ENCODE measurements at places on chromosomes 7 and 10.

- no peak for DNase-seq
Measured at GRCh38 chr10:71641986-71642385, 77.6 kb downstream of the C10orf105 start.

GRCh38 chr7:85094046-85094725 lies 92.7 kb downstream of the SEMA3D start:
- DNase-seq: no peak

- DNase-seq: no peak
Measured at GRCh38 chr10:50431791-50432190, 180.5 kb upstream of the ASAH2 start.

- no peak for DNase-seq
Measured at GRCh38 chr10:25076506-25077177, 60.2 kb downstream of the THNSL1 start.

GRCh38 chr7:152544481-152544927 lies 108.7 kb upstream of the KMT2C start:
- DNase-seq: no peak

DNA sequence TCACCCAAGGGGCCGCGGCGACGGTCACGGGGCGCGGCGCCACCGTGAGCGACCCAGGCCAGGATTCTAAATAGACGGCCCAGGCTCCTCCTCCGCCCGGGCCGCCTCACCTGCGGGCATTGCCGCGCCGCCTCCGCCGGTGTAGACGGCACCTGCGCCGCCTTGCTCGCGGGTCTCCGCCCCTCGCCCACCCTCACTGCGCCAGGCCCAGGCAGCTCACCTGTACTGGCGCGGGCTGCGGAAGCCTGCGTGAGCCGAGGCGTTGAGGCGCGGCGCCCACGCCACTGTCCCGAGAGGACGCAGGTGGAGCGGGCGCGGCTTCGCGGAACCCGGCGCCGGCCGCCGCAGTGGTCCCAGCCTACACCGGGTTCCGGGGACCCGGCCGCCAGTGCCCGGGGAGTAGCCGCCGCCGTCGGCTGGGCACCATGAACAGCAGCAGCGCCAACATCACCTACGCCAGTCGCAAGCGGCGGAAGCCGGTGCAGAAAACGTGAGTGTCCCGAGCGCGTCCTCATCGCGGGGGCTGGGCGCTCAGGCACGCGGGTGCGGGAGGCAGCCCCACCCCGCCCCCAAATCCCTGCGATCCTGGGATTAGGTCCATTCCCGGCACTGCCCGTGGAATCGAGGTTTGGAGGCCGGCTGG lies 509 bp downstream of the AHR start:
- DNase-seq: no peak

DNA sequence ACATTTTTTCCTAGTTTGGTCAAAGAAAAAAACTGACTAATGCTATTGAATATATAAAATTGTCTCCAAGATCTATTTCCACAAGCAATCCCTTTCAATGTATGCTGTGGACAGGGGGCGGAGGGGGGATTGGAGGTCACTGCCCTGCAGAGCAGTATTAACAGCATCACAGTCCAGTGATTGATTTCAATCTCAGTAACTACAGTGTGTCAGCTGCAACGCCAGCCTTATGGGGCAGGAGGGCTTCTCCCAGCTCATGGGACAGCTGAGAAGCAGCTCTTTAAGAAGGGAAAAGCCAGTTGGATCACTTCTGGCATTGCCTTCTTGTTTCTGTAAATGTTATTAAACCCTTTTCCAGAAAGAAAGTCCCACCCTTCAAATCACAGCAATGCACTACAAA lies 65.0 kb downstream of the RAPGEF5 start:
- DNase-seq: no peak

DNA sequence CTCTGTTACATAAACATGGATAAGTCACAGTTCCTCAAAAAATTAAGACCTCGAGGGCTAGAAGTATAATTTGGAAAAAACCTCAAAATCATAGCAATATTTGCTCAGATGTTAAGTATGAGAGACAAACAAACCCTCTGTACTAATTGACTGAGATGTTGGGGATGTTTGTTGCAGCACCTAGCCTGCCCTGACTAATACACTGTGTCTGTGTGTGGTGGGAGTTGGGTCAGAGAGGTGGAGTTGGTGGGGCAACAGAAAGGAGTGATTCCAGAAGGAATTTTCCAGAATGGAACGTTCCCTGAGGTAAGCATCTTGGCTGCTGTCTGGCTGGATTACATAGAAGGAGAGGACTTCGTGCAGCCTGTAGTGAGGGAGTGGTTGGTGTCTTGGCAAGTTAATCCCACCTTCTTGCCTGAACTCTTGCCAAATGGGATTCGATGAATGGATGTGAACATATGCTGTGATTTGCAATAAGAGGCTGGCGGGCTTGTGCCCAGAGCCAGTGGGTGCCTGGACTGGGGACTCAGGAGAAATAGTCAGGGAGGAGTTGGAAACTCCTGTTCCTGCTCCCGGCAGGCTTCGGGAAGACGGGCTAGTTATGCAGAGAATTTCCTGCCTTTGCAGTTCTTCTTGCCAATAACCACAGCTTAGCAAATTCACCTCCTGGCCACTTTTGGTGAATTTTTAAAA lies 9.3 kb upstream of the FAM180A start:
- no peak for DNase-seq

DNA sequence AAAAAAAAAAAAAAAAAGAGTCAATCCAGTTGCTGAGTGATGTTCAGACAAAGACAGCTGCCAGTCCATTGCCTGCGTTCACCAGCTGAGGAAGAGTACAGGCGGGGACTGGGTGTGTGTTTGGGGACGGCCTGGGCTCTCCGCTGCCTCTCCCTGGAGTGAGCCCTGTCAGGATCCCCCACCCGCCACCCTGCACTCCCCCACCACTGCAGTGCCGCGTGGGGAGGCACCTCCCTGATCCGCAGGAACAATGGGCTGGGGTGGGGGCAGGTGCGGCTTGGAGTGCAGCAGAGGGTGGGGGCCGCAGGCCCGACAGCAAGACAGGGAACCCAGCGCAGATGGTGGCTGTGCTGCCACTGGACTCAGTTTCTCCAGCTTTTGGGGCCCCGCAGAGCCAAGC lies 1.4 kb downstream of the HSPA12A start:
- DNase-seq: no peak

- no peak for DNase-seq
Measured at GRCh38 chr7:26841003-26841739, 23.2 kb downstream of the SKAP2 start.

GRCh38 chr10:117486606-117487005 lies 55.9 kb upstream of the EMX2 start:
- no peak for DNase-seq

DNA sequence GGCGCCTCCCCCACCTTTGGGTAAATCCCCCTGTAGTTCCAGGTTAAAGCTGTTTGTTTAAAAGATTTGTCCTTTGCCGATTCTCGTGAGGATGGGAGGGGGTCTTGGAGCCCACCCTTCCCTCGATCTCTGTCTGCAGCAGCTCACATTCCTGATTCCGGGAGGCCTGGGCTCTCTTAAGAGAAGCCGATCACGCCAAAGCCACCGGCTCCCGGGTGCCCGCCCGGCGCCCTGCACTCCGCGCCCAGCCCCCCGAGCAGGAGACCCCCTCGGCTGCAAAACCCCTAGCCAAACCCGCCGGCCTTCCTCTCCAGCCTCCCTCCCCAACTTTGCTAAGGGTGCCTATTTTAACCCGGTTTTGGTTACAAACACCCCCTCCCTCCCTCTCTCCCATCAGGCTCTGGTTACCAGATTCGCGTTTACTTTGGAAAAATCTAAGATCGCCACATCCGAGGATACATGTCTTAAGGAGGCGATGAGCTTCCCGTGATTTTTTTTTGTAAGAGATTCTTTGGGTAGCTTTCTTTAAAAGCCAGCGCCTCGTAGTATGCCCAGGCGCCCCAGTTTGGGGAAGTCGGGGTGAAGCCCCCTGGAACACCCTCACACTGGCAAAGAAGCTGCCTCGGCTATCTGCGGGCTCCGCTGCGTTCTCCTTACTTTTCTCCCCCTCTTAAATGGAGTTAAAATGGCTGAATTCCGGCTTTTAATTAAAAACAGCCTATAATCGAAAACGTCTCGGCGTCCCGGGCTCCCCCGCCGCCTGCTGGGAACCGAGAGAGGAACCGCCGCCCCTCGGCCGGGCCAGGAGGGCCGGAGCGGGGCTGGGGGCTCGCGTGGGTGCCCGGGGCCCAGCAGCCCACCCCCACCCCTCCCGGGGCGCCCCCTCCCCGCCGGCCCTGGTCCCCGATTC lies 983 bp downstream of the TNRC18 start:
- DNase-seq: no peak

DNA sequence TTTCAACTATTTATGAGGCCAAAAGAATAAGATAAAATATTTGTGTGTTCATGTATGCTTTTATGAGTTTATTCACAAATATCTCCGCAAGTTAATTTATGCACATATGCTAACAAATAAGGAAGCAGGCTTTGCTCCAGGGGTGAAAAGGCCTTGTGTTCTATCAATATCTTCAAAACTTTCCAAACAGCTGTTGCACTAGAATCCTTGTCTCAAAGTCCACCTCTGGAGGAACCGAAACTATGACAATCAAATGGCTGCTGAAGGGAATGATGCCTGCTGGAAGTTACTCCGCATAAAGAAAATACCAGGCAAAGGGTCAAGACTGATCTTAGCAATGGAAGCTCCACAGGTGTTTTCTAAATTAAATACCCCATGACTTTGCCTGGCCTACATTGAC lies 145.0 kb upstream of the GHITM start:
- DNase-seq: no peak

- no peak for DNase-seq
Measured at GRCh38 chr10:60910543-60910942, 33.4 kb downstream of the RHOBTB1 start.

- no peak for DNase-seq
Measured at GRCh38 chr7:2022021-2022409, 210.7 kb downstream of the MAD1L1 start.

- DNase-seq: no peak
Measured at GRCh38 chr10:96413151-96413787, 54.5 kb upstream of the OPALIN start.

DNA sequence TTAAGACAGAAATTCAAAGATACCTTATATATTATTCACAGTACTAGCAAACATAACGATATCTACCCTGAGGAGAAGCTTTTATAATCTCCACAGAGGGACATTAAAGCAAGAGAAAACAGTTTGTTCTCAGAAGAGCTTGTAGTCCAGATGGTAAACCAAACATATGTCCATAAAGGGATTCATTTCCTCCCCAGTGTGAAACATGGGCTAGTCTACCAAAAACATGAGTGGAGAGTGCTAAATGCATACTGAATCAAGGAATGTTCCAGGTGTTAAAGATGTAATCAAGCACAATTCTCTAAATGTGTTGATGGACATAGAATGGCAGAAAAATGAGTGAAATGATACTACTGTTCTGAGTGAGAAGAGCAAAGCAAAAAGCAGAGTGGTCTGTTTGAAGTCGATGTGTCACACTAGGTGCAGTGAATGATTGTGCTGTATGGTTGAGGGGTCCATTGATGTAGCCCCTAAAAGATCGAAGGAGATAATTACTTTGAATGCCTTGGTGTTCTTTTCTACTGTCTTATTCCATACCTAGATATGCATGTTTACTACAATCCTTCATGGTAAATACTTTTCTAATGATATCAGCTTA lies 25.3 kb downstream of the BCAP29 start:
- no peak for DNase-seq

GRCh38 chr10:108817135-108817534 lies 1106.2 kb downstream of the XPNPEP1 start:
- no peak for DNase-seq

DNA sequence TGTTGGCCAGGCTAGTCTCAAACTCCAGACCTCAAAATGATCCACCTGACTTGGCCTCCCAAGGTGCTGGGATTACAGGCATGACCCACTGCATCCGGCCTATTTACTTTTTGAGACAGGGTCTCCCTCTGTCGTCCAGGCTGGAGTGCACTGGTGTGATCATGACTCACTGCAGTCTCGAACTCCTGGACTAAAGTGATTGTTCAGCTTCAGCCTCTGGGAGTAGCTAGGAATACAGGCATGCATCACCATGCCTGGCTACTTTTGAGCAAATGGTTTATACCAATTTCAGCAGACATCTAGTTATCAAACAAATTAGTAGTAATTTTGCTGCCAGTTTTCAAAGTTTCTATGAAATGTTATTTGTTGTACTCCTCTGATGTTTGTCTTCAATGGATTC lies 2.2 kb upstream of the WAC start:
- no peak for DNase-seq

DNA sequence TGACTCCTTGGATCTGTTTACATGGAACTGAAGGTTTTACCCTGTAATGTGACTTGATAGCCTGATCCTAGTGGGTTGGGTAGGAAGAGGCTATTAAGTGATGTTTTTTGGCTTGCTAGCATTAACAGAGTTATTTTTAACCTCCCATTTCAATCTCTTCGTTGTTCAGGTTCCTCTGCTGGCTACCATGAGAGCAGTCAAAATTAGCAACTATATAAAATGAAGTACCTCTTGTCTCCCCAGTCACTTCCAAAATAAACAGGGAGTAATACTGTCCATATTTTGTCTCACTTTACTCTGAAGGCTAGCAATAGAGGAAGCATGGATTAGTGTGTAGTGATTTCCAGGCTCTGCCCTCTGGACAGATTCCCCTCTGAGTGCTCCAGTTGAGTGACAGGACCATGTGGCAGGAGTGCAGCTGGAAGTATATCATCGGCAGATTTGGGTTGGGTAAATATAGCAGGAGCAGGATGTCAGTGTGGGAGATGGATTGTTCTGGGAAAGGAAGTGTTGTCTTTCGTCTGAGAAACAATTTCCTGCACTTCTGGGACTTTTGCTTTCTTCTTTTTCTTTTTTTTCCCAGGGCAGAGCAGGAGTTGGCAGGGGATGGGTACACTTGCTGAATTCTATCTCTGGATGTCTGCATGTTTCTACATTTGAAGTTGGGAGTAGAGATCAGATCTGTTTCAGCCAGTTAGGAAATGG lies 35.2 kb downstream of the GBF1 start:
- DNase-seq: no peak

GRCh38 chr7:30990673-30991170 lies 27.0 kb downstream of the GHRHR start:
- DNase-seq: no peak

DNA sequence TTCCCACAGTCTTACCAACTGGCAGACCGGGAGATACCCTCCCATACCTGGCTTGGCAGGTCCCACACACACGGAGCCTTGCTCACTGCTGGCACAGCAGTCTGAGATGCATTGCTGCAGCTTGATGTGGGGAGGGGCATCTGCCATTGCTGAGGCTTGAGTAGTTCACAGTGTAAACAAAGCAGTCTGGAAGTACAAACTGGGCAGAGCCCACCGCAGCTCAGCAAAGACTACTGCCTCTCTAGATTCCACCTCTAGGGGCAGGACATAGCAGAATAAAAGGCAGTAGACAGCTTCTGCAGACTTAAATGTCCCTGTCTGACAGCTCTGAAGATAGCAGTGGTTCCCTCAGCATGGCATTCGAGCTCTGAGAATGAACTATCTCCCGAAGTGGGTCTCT lies 69.6 kb upstream of the RELN start:
- DNase-seq: no peak

DNA sequence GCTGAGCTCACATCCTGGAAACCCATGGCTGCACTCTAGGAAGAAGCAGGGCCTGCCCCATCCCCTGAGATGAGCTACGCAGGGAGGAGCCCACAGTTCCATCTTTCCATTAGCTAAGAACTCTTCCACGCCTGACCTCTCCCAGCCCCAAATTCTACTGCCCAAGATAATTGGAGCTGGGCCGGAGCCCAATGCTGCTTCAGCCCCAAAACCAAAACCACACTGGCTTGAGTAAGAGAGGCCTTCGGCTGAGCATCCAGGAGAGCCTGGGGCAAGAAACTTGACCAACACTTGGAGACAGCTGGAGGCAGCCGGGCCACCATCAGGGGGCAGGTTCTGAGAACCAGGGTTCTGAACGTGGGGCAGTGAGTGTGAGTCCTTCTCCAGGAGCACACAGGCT lies 116.1 kb upstream of the ZMIZ1 start:
- no peak for DNase-seq

GRCh38 chr7:139651308-139651707 lies 126.5 kb downstream of the HIPK2 start:
- DNase-seq: no peak

Data from NCI-H2107 (cell line).